EH (cell line): ENCODE measurements at places on chromosomes 3 and 15.

GRCh38 chr3:195897081-195897852 lies 11.1 kb downstream of the TNK2 start:
- DNase-seq: peak; percentile 80

DNA sequence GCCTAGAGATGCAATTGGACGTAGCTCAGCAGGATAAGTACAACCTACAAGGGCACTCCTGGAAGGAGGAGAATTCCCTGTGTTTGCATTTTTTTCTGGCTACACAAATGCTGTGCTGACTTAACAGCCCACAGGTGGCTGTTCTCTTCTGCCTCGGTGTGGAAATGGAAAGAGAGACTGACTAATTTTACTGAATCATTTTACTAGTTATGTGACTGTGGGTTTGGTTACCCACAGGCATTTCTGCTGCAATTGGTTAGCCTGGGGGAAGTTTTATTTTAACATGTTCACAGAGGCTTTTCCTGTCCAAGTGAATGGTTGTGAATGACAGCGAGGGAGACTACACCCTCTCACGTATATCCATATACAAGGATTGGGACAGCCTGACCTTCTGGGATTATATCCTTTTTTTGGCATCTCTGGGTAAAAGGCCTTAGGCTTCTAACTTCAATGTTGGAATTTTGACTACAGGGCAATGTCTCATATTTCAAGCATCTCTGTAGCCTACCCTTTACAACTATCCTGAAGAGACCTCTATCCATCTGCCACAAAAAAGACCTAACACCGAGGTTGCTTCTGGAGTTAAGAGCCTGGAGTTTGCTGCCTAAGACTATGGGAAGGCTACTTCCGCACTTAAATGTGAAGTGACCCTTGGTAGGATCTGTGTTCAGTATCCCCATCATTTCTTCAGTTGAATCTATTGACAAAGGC lies 67.2 kb upstream of the TP63 start:
- DNase-seq: peak; percentile 90

DNA sequence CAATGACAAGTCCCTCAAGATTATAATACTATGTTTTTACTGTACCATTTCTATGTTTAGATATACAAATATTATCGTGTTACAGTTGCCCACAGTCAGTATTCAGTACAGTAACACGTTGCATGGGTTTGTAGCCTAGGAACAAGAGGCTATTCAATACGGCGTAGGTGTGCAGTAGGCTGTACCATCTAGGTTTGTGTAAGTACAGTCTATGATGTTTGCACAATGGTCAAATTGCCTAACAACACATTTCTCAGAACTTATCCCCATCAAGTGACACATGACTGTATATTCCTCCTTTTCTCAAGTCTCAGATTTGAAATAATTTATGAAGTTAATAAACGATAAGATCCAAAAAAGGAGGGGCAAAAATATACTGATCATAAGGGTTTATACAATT lies 21.7 kb downstream of the ZDHHC3 start:
- DNase-seq: no peak

DNA sequence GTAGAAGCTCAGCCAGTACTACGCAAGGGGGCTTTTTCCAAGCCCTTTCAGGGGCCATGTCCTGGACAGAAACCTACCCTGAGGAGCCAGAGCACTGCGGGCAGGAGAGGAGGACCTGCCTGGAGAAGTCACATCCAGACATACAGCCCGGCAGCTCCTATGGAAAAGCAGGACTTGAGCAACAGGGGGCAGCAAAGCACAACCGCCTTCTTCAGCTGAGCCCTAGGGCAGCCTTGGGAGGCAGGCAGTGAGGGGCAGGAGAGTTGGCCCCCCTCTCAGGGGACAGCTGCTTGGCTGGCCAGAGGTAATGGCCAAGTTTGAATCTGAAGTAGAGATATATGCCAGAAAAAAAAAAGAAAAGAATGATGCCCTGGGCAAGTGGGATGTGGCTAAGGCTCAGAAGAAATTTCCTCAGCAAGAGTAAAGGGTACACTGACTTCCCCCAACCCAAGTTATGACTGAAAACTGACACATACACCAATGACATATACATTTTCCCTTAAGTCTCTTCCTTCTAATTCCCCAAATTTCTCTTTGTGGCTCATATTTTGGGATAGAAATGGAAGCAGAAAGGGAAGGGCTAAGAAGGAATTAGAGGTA lies 56.9 kb downstream of the CYP19A1 start:
- peak; percentile 61 for DNase-seq

DNA sequence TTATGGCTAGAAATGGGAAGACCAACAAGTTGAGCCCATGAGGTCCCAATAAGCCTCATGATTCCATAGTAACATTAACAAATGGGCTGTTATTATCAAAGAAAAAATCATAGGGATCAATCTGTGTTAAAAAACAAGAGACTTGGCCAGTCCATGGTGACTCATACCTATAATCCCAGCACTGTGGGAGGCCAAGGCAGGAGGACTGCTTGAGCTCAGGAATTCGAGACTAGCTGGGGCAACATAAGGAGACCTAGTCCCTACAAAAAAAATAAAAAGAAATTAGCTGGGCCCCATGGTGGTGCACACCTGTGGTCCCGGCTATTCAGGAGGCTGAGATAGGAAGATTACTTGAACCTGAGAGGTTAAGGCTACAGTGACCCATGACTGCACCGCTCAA lies 124.8 kb downstream of the DMXL2 start:
- peak; percentile 4 for DNase-seq

DNA sequence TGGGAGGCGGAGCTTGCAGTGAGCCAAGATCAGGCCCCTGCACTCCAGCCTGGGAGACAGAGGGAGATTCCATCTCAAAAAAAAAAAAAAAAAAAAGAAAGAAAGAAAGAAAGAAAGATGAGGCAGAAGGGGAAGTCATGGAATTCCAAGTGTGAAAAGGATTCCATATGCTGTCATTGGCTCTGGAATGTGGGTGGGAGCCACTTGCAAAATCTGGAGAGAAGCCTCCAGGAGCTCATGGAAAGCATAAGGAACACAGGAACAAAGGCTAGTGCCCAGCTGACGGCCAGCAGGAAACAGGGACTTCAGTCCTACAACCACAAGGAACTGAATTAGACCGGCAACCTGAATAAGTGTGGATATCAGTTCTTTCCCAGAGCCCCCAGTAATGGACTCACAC lies 12.5 kb upstream of the TRAK1 start:
- peak; percentile 78 for DNase-seq

DNA sequence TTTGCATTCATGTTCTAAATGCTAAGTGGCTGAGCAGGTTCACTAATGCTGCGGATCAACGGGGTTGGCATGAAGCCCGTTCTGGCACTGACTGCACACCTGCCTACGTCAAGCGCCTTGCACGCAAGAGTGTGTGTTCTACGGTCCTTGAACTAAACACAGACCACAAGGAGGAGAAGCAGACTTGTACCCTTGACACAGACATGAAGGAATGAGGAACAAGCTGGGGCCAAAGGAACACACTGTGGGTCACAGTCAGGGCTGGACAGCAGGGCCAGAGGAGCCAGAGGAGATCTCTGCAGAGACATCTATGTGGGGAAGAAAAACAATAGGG lies 48.0 kb upstream of the LDHAL6B start:
- DNase-seq: no peak

GRCh38 chr15:70140543-70141375 lies 43.0 kb upstream of the TLE3 start:
- peak; percentile 25 for DNase-seq
